ENCODE measurements at places on chromosomes 11 and 22. TPM values are rescaled to one million over a fixed set of nuclear protein-coding genes. Genes with fewer than 3 reads are reported as not detected.

DNA sequence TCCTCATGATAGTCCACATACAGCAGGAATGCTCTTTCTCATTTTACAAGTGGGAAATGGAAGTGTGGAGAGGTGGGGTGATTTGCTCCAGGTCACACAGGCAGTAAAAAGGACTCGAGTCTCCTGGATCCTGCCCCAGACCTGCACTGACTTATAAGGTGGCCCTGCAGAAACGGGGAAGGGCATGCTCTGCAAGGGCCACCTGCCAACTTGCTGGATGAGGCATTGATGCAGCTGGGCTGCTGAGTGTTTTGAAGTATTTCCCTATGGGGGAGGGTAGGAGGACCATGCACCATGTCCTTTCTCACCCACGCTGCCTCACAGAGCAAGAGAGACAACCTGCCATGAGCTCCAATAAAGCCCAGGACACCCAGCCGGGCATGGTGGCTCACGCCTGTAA, 36.9 kb downstream of the OR6Q1 start:
- DNase-seq, result no peak

Gene OR5A1
- not detected for total RNA-seq

- no peak for DNase-seq
These were observed 316.0 kb upstream of the MTNR1B start for GRCh38 chr11:92653454-92653853.

Gene THOC5
- total RNA-seq, result 19.3 TPM

DNA sequence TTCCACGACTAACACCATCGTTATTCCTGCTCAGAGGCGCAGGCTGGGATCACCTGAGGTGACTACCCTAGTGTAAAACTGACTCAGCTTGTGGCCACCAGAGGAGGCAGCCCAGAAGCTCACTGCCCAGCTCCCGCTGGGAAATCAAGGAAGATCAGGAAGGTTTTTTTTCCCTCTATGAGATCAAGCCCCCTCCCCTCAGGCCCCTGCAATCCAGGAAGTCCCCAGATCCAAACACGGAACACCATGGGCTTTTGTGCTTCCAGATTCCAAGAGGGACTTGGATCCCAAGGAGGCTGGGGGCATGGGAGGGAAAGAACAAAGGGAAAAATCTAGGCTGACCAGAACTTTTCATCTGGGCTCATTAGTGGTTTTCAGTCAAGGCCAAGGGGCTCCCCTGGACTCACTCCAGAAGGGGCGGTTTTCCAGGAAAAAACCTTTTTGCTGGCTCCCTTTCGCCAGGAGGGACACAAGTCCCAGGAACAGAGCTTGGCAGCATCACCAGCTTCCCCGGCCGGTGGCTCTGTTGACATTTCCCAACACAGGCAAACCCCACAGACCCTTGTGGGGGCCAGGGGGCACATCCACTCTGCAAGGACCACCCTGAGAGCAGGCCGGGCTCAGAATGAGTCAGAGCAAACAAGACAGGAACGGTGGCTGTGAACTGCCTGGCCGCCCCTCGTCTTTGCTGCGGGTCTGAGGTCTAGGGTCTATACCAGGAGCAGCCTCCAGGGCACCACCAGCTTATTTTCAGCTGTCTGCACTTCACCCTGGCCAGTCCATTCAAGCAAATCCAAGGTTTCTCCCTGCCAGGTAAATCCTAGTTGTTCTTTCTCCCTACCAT, 36.8 kb downstream of the MYH9 start:
- DNase-seq, result no peak

Gene FOLR3
- 36.8 TPM for total RNA-seq

Measured in stomach (tissue), 19 donors.